Liver (tissue), 10 donors: ENCODE measurements at places on chromosomes 3 and 15. TPM values are rescaled to one million over a fixed set of nuclear protein-coding genes. Genes with fewer than 3 reads are reported as not detected.

ZCWPW2 gene
- 0.17 TPM for total RNA-seq

PLA2G4E gene
- not detected for total RNA-seq

EOMES gene
- total RNA-seq = 0.70 TPM

CHRNA7 gene
- not detected for total RNA-seq

SLC28A1 gene
- 0.09 TPM for total RNA-seq

VPS18 gene
- total RNA-seq = 15.3 TPM

FAM107A gene
- 0.05 TPM for total RNA-seq

GRCh38 chr3:180036671-180037455, at the start of gene PEX5L:
PEX5L (minus strand) TSS chr3:180036937; CDS start chr3:180036599, 338 bp downstream.
- no peaks in the 10 kb centered on the region for H3K36me3 ChIP-seq
- H3K27me3 ChIP-seq = peaks cover 11% of the 10 kb centered on the region
- no peak within 1 kb of the TSS for H3K4me3 ChIP-seq

- no peak overlapping the region for H3K27ac ChIP-seq
- no peaks in the 10 kb centered on the region for H3K27me3 ChIP-seq
- no peaks in the 10 kb centered on the region for H3K36me3 ChIP-seq
- DNase-seq = no peak
Measured at GRCh38 chr3:4306860-4307259, 3.7 kb downstream of the SETMAR start.

DNA sequence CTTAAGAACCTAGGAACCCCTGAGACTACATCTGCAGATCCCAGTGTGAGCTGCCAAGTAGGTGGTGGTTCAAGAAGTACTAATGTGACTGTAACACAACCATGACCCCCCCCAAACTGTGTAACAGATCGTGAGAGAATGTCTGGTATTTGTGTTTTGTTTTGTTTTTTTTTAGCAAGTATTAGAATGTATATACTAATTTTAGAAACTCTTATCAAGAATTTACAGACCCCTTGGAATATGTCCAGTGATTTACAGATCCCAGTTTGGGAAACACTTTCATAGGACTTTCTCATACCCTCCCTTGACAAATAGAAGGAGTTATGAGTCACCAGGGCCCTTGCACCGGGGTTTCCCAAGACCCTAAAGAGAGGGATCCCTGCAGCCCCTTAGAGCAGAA, 79.8 kb downstream of the SEMA5B start:
- H3K27me3 ChIP-seq = no peaks in the 10 kb centered on the region
- H3K27ac ChIP-seq = no peak overlapping the region

GRCh38 chr3:106176734-106177133, 307.9 kb upstream of the CBLB start:
- no peaks in the 10 kb centered on the region for H3K36me3 ChIP-seq
- peaks cover 2% of the 10 kb centered on the region for H3K27me3 ChIP-seq
- no peak overlapping the region for H3K4me3 ChIP-seq
- no peak overlapping the region for H3K27ac ChIP-seq

GRCh38 chr3:191809326-191809949, 348.5 kb downstream of the PYDC2 start:
- H3K4me3 ChIP-seq = no peak overlapping the region
- no peak overlapping the region for H3K27ac ChIP-seq
- no peak for DNase-seq
- no peaks in the 10 kb centered on the region for H3K36me3 ChIP-seq
- no peaks in the 10 kb centered on the region for H3K4me1 ChIP-seq

- DNase-seq = no peak
- no peaks in the 10 kb centered on the region for H3K27me3 ChIP-seq
- peaks cover 3% of the 10 kb centered on the region for H3K4me1 ChIP-seq
- no peaks in the 10 kb centered on the region for H3K36me3 ChIP-seq
- H3K27ac ChIP-seq = no peak overlapping the region
- no peak overlapping the region for H3K4me3 ChIP-seq
Measured at GRCh38 chr3:113053169-113053568, 62.4 kb downstream of the GTPBP8 start.

DNA sequence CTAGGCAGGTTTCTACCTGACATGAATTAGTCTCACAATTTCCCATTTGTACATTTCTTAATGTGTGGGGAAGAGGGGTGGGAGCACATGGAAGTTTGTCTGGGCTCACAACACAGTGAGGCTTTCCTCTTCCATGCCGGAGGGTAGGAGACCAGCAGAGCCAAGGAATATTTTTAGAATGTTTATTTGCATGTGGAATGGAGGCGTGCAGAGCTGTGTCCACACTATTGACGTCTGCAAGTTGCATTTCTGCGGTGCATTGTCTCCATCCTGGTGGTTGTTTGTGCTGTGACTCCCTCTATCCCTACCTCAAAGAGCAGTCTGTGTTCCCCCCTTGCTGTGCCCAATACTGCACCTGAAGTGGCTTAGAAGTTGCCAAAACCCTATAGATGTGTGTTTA, 103.1 kb upstream of the LRTM1 start:
- H3K36me3 ChIP-seq = no peaks in the 10 kb centered on the region
- H3K4me1 ChIP-seq = no peaks in the 10 kb centered on the region
- no peak overlapping the region for H3K27ac ChIP-seq
- H3K4me3 ChIP-seq = no peak overlapping the region
- DNase-seq = no peak

DNA sequence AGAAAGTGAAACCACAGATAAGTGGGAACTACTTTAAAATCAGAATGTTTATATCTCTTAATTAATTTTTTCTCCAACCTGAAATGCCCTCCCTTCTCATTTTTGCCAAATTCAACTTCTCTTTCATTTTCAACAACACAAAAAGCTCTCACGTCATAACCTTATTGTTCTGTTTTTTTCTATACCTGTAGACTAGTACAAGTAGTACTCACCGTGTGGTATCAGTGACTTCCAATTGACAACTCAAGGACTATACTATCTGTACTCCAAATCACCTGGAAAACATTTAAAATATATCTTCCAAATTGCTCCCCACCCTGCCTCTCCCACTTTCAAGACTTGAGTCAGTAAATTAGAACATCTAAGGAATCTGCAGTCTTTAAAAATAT, 72.8 kb upstream of the ZNF280D start:
- H3K4me1 ChIP-seq = no peaks in the 10 kb centered on the region
- no peaks in the 10 kb centered on the region for H3K36me3 ChIP-seq
- H3K27ac ChIP-seq = no peak overlapping the region
- no peak overlapping the region for H3K4me3 ChIP-seq
- no peak for DNase-seq

GRCh38 chr15:78105476-78106241, 13.3 kb downstream of the SH2D7 start:
- no peaks in the 10 kb centered on the region for H3K4me1 ChIP-seq
- H3K36me3 ChIP-seq = no peaks in the 10 kb centered on the region
- no peak overlapping the region for H3K27ac ChIP-seq
- H3K27me3 ChIP-seq = no peaks in the 10 kb centered on the region
- H3K4me3 ChIP-seq = no peak overlapping the region
- DNase-seq = no peak
